Activated CD8-positive, alpha-beta memory T cell treated with anti-CD3 and anti-CD28 coated beads, Interleukin-2, amount 10 ng/mL, durations not matched to agents 7 days and 5 days (primary cell): ENCODE measurements at places on chromosomes 6 and 20. TPM values are rescaled to one million over a fixed set of nuclear protein-coding genes. Genes with fewer than 3 reads are reported as not detected.

The TMEM217 gene
- 5.7 TPM for total RNA-seq

The HSPA12B gene
- not detected for total RNA-seq

The TRIM38 gene
- 19.0 TPM for total RNA-seq

The TBC1D22B gene
- 17.3 TPM for total RNA-seq

The CRISP3 gene
- not detected for total RNA-seq

The PSORS1C2 gene
- not detected for total RNA-seq

The KIAA1755 gene
- not detected for total RNA-seq

The SGK2 gene
- 0.26 TPM for total RNA-seq

The CST3 gene
- 0.47 TPM for total RNA-seq
